ENCODE measurements at places on chromosomes 7 and 10.

- no peak for DNase-seq
Observed at GRCh38 chr7:157831143-157831905, 494.5 kb downstream of the DNAJB6 start.

DNA sequence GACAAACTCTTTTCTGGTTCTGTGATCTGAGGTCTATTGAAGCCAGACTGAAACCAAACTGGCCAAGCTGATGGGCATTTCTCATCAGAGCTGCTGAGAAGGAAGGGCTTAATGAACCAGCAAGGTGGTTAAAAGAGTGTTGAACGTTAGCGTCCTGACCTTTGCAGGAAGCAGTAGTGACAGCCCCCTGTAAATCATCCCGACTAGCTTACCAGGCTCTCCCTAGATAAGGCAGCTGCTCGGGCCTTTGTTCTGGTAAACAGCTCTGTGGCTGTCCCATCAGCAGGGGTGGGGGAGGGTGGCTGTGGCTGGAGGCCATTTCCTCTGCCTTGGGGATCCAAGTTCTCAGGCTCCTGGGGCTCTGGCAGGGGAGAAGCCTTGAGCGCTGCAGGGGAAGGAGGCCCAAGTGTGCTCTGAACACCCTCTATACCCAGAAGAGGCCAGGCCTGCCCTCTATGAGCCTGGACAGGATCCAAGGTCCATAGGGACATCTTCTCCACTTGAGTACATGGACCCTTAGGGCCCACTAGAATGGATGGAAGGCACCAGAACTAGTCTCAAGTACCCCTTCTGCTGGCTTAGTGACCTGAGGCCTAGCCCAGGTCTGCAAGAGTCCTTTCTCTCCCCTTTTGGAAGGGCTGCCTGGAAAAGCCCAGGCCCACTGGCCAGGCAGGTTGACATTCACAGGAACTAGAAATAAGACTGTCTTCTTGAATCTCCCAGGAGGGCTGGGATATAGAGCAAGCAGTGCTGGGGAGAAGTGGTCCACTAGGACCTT lies 134.6 kb downstream of the ARHGAP22 start:
- no peak for DNase-seq

DNA sequence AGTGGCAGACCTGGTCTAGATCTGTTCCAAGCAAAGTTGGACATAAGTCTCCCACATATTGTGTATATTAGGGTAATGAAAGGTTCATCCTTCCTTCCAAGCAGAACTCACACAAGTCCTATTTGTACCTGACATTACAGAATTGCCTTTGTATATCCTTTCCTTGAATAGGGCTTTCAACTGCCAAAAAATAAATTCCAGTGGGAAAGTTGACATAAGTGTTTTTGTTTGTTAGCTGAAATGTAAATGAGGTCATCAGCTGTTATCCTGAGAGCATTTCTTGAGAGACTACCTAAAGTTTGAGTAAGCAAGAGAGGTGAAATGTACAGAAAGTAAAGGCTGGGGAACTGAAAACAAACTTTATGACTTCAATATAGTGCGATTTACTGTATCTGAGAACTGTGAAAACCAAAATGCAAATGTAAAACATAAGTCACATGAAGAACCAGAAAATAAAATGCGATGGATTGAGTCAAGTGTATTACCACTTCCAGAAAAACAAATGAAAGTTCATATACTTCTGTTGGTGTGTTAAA lies 527.3 kb upstream of the SEMA3D start:
- no peak for DNase-seq

GRCh38 chr7:50121286-50121685 lies 28.2 kb upstream of the ZPBP start:
- no peak for DNase-seq

- no peak for DNase-seq
Observed at GRCh38 chr10:3421537-3422257, 249.1 kb upstream of the PITRM1 start.

DNA sequence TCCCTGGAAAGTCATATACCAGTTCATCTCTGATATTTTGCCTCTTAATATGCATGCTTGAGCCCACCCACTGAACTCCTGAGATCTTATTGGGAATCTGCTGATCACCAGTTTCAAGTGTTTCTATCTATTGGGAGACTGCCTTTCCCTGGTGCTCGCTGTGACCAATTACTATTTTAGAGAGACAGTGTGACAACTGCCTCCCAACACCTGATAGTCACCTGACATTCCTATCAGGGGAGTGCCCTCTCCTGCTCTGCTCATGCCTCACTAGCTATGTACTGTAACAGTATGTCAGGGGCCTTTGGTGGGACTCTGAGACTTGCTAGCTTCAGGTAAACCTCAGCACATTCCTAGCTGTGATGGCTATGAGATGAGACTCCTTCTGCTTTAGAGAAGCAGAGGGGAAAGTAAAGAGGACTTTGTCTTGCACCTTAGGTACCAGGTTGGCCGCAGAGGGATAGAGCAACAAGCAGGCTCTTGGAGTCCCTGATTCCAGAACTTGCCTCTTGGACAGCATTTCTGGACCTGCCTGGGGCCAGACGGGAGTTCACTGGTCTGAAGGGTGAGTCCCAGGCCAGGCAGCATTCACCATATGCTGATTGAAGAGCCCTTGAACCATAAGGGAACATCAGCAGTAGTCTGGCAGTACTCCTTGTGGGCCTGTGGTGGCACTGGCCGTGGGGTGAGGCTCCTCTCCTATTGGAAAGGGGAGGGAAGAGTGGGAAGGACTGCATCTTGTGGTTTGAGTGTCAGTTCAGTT lies 34.4 kb upstream of the ARHGAP12 start:
- no peak for DNase-seq

DNA sequence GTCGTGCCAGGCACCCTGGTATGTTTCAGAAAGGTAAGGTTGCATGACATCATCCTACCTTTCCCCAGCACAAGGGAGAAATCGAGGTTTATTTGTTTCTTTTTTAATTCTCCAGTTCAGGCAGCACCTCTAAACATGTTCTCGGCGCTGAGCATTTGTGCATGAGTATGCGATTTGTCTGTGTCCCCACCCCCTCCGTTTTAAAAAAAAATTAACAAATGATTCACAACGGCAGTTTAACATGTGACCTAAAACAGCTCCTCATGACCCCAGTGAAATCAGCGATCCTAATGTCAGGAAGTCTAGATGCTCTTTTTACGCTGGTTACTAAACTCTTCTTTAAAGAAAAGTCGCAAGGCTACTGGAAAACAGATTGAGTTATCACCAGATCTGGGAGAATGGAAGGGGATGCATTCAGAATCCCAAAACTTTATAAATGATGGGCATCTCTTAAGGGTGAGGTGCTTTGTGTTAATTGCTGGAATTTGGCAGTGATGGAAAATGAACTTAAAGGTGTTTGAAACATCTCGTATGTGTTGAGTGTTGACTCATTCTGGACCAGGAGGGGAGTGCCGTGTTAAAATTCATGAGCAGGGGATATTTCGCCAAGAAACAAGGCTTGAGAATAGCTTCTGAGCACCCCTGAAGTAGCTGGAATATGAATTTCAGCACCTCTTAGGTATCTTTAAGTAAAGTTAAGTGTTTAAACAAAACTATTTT lies 106.8 kb upstream of the PDCD4 start:
- no peak for DNase-seq

DNA sequence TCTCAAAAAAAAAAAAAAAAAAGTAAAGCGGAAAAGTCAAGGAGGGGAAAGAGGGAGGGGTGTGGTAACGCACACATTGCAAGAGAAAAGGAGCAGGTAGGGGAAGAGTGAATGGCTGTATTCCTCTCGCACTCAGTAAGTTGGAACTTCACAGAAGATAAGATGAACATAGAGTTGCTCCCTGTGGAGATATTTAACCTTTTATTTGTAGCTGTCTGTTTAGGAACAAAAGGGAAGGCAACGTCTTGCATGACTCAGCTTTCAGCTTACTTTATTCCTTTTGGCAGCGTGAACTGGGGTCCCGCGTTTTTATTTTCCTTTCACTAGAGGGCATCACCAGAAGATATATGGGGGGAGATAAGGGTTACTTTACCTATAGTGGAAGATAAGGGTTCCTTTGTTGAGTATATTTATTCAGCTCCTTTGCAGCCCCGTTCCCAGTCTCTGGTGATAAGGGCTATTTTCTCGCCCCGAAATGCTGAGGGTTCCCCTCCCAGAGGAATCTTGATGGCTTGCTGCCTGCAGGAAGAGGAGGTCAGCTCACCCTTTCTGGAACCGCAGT lies 78.5 kb downstream of the APBB1IP start:
- no peak for DNase-seq

DNA sequence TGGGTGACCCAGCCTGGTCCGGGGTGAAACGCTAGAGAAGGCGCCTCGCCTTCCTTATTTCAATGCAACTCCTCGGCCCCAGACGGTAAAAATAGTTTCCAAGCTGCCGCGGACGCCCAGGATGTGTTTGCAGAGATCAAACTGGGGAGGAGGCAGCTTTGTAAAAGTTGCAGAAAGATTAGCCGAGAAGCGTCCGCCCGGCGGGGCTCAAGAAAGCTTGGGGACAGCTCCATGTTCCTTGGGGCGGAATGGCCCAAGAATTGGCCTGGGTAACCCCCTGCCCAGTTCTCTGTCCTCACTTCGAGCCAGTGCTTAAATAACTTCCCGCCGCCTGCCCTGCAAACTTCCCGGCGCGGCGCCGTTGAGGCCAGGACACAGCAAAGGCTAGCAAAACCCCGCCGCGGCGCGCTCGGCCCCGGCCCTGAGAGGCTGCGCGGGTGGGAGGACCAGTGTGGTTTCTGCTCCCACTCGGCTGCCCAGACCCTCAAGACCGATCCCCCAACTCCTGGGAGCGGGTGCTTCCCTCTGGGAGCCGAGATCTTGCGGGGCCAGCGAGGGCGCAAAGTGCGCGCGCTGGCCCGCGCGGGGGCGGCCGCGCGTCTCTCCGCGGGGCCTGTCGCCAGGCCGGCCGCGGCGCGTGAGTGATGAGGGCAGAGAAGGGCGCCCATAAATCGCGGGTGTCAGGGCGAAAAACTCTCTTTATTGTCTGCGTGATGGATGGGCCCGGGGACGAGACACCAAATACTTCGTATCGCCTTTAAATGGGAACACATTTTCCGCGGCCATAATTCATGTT lies 6.3 kb upstream of the ZNF503 start:
- no peak for DNase-seq

DNA sequence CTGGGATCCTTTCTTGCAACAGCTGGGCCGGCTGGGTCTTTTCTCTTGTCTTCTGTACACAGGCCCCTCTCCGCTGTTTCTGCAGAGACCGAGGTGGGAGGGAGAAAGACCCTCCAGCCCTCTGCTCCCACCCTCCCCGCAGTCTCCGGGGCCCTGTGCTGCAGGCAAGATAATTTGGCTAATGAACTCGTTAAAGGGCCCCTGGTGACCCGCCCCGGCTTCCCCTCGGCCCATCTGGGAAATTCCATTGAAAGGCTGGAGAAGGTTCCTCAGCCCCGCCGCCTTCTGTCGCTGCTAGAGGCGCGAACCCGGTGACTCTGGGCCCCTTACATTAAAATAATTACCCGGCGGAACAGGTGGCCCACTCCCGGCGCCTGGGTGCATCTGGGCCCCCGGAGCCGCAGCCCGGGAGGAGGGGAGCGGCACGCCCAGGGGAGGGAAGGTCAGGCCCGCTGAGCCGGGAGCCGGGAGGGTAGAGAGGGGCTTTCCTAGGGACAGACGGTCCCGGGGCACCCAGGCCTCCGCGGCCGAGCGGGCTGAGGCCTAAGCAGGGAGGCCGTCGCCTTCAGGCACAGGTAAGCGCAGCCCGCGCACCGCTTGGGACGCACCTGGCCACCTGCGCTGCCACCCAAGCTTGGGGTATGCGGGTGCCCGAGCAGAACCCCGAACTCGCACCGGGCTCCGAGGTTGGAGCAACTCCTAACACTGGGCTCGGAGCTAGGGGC lies 7.3 kb upstream of the MNX1 start:
- DNase-seq, result no peak

DNA sequence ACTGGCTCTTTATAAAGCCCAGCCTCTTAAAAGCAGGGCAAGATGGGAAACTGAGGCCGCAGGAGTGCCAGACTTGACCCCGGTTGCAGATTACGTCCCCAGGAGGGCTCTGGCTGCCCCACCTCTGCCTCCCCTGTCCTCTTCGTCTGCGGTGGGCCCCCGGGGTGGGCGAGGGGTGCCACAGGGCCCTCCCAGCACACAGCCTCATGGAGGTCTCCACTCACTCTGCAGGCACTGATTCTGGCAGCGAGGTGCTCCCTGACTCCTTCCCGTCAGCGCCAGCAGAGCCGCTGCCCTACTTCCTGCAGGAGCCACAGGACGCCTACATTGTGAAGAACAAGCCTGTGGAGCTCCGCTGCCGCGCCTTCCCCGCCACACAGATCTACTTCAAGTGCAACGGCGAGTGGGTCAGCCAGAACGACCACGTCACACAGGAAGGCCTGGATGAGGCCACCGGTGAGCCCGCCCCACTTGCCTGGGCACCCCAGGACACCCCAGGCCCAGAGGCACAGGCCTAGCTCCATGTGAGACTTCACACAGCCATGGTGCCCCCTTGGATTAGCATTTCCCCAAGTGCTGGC lies 39.4 kb upstream of the SLC29A3 start:
- DNase-seq, result no peak

DNA sequence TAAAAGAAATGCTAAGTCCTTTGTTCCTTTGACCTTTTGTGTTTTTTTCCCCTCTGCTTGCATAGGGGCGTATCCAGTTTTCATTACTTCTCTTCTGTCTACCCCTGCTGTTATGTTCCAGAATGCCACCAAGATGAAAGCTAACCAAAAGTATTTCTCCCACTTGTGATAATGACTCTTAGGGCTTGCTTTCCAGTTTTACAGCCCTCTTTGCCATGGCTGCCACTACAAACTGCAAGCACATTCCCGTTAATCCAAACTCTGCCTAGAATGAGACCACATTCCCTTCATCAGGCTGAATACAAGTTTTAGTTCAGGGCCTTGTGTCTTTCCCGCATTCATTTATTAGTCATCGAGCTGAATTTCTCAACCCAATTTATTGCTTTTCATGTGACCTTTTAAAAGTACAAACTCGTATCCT lies 23.6 kb upstream of the CD36 start:
- no peak for DNase-seq

DNA sequence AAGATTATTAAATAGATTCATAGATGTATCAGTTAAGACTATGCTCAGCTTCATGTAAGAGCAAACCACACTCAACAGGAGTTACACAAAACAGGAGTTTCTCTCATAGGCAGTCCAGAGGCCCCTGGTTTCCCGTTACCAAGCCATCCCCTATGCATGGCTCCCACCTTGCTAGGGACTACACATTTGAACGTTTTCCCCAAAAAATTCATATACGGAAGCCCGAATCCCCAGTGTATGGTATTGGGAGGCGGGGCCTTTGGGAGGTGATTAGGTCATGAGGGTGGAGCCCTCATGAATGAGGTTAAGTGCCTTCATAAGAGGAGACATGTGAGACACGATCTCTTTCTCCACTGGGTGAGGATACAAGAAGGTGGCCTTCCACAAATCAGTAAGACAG lies 29.1 kb downstream of the RSU1 start:
- no peak for DNase-seq

GRCh38 chr7:128425850-128426249 lies 16.1 kb upstream of the IMPDH1 start:
- peak; percentile 78 for DNase-seq

GRCh38 chr7:2040893-2041270 lies 191.9 kb downstream of the MAD1L1 start:
- no peak for DNase-seq

Measured in activated T-cell treated with anti-CD3 and anti-CD28 coated beads for 48 hours (primary cell).